ENCODE measurements at places on chromosomes 3 and 15.
A peak's percentile ranks its signal among the peaks of the same experiment; 100 is the strongest.

GRCh38 chr15:79292011-79292410 is 9.5 kb downstream of the ANKRD34C start:
- DNase-seq: no peak

GRCh38 chr3:18648868-18649462 is 223.8 kb upstream of the SATB1 start:
- DNase-seq: no peak

DNA sequence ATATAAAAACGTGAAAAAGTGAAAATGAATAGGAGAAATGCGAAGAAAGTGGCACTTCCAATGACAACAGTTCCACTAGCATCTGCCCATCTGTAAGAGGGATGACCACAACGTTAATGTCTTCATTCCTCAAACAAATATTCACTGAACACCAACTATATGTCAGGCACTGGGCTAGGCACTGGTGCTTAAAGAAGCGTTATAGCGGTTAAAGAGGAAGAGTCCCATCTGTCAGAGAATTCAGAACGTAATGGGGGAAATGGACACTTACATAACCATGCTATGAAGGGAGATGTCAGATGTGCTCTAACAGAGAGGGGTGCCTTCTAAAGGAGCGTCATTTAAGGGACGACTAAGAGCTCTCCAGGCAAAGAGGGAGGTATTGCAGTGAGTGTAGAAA is 8.2 kb downstream of the RUBCN start:
- no peak for DNase-seq

- no peak for DNase-seq
Observed at GRCh38 chr15:38479756-38480155, 25.8 kb downstream of the FAM98B start.

DNA sequence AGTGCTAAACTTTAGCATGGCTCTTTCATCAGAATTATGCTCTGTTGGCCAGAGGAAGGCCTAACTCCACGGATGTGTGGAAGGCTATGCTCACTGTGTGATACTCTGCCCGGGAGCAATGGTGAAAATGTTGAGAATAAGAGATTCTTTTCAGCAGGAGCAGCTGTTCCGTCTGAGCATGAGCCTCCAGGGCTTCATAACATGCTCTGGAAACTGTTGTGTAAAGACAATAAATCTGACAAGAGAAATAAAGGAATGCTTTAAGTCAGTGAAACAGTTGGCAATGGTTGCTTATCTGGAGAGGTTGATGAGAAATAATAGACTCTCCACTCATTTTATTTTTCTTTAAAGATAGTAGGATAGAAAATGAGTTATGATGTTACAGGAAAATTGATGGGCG is 269.8 kb downstream of the DIPK2A start:
- no peak for DNase-seq

DNA sequence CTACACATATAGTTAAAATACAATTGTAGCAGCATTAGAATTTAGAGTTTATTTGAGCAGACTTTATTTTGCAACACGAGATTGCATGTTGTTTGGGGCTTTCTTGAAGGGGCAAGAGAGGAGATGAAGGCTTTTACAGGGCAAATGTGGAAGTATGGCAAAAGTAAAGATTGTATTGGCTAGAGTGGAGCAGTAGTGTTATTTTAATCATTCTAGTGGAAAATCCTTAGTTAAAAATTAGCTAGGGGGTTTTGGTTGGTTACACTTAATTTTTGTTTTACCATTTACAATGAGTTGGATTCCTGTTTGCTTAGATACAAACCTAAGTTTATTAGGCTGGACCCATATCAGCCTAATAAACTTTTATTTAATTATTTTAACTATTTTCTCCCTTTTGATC is 4.6 kb downstream of the OR5H15 start:
- DNase-seq: no peak

DNA sequence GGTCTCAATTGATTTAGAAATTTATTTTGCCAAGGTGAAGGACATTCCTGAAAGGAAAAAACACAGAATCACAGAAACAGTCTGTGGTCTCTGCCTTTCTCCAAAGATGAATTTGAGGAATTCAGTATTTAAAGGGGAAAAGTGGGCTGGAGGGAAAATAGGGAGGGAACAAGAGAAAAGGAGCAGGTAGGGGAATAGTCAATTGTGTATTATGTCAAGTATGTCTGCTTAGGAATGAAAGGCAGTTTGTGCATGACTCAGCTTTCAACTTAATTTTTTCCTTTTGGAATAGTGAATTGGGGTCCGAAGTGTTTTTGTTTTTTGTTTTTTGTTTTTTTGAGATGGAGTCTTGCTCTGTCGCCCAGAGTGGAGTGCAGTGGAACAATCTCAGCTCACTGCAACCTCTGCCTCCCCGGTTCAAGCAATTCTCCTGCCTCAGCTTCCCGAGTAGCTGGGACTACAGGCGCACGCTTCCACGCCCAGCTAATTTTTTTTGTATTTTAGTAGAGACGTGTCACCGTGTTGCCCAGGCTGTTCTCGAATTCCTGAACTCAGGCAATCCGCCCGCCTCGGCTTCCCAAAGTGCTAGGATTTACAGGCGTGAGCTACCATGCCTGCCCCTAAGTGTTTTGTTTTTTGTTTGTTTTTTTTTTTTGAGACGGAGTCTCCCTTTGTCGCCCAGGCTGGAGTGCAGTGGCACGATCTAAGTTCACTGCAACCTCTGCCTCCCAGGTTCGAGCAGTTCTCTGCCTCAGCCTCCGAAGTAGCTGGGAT is 74.1 kb upstream of the MAP4 start:
- DNase-seq: no peak

- DNase-seq: no peak
Observed at GRCh38 chr15:77235566-77235965, 164.7 kb upstream of the TSPAN3 start.

GRCh38 chr3:3685721-3686120 is 113.5 kb upstream of the LRRN1 start:
- no peak for DNase-seq

- peak; percentile 65 for DNase-seq
Observed at GRCh38 chr3:100777271-100777670, 68.0 kb downstream of the TFG start.

DNA sequence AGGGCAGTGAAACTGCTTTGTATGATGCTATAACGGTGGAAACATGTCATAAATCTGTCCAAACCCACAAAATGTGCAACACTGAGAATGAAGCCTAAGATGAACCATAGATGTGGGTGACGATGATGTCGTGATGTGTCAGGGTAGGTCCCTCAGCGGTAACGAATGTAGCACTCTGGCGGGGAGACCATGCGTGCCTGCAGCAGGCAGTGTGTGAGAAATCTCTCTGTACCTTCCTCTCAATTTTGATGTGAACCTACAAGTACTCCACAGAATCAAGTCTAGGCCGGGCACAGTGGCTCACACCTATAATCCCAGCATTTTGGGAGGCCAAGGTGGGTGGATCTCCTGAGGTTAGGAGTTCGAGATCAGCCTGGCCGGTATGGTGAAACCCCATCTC is 268.2 kb upstream of the LYSMD4 start:
- DNase-seq: no peak

- no peak for DNase-seq
Observed at GRCh38 chr15:93135459-93135858, 46.4 kb upstream of the RGMA start.

GRCh38 chr3:60303160-60303559 is 948.1 kb downstream of the FHIT start:
- peak; percentile 75 for DNase-seq

DNA sequence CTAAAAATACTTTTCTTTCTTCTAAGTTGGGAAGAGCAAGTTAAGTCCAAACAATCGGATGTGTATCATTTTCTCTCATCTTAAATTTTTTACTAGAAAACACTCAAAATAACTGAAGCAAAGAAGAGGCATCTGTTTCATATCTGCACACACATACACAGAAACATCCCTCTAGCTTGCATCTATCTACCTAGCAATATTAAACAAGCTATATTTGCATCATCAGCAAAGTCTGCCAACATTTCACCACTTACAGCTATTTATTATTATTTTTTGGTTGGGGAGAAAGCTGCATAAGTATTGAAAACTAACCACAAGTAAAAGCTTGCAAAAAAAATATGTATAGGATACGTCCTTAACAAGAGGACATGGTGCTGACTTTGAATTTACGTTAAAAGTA is 1.9 kb downstream of the GOLIM4 start:
- DNase-seq: no peak

DNA sequence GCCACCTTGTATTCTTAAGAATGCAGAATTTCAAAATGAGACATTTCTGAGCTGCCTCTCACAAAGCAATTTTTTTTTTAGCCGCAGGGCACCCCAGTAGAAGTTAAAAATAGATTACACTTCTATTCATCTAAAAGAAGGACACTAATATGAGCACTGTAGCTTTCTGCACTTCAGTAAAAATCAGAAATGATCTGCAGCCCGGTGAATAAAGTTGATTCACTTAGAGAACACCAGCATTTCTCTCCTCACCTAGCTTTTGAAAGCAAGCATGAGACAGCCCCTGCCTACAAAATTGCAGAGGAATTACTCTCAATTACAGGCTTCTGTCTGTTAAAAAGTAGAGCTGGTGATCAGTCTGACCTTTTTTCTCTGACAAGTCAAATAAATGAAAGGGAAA is 1062.4 kb downstream of the FHIT start:
- DNase-seq: no peak

- DNase-seq: peak; percentile 61
Observed at GRCh38 chr3:25588441-25589103, 76.1 kb downstream of the TOP2B start.

- no peak for DNase-seq
Observed at GRCh38 chr15:96150254-96150653, 180.2 kb upstream of the NR2F2 start.

- no peak for DNase-seq
Observed at GRCh38 chr3:178200316-178200715, 335.9 kb upstream of the KCNMB2 start.

GRCh38 chr3:132352556-132353143 is 35.4 kb downstream of the ACP3 start:
- DNase-seq: peak; percentile 49

DNA sequence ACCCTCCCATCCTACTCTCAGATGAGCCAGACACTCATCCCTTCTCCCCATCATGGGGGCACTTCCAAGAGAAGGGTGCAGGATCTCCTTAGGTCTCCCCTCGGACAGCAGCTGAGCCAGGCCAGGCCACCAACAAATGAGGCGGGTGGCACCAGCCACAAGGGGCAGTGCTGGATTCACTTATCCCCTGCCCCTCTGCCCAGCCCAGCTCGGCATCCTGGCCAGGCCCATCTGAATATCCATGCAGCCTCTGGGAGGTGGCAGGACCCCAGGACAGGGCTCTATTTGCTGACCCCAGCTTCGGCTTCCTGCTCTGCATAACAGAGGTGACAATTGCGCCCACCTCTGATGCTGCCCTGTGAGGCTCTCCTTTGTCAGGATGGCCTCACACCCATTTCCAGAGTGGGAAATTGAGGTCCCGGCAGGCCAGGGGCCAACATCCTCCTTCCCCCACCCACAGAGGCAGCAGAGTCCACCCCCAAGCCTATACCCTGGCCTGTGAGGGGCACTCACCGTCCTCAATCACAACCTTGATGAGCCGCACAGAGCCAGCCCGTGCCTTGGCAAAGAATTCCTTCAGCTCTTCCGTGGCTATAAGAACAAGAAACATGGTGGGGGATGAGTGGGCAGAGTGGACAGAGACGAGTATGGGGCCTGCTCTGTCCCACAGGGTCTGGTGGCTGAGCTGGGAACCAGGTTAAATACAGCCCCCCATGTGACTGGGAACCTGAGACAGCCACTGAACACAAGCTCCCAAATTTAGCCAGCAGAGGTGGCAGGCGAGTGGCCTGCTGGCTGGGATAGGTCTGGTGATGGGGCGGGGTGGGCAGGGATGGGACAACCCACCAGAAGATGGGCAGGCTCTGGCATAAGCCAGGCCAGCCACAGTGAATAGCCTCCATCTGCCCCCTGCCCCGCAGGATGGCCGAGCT is 4.2 kb downstream of the TWF2 start:
- DNase-seq: no peak

- DNase-seq: no peak
Observed at GRCh38 chr15:68679961-68680371, 101.2 kb downstream of the CORO2B start.

- DNase-seq: no peak
Observed at GRCh38 chr3:61663356-61664104, 102.2 kb downstream of the PTPRG start.

DNA sequence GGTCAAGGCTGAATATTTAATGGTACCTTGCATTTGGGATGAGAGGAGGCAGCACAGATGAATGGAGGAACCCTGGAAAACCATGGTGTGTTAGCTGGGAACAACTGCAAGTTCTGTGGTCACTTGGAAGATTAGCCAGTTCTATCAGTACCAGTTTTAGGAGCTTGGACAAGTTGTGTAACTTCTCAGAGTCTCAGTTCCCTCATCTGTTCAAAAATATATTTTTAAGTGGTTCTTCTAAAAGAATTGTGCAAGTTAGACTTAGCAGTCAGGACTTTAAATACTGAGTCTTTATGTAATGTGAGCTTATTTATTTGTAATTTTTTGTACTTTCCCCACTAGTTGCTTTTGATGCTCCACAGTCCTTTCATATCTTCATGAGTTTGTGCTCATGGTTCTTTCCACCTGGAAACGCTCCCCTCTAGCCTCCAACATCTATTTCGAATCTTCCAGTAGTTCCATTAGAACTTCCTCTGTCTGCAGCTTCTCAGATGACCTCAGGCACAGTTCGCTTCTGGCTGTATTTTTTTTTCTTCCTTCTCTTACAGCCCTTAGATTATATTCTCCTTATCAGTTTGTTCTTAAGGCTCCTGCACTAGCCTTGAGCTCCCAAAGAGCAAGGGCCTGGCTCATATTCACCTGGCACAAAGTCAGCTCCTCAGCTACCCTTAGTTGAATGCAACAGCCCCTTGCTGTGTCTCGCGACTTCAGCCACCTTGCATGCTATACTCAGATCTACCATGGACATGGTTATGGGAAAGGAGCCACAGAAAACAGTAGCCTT is 27.1 kb downstream of the ITPR1 start:
- no peak for DNase-seq

- DNase-seq: no peak
Observed at GRCh38 chr3:135766115-135766514, 199.4 kb upstream of the PPP2R3A start.

- peak; percentile 76 for DNase-seq
Observed at GRCh38 chr3:112360561-112360960, 27.6 kb downstream of the CD200 start.

DNA sequence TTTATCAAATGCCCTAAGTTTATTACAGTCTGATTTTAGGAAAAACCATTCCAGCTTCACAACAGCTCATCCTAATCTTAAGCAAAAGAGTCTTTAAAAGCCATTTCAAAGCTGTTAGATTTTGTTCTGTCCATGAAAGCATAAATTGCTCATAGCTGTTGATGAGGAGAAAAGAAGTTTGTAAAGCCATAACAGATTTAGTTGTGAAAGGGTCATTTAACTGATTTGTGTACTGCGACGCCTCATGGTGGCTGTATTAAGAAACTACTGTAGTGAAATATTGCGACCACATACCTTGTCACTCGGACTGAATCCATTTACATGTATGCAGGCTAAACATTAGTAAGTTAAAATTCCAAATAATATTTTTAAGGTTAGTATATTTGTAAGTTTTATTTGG is 20.9 kb downstream of the BBX start:
- no peak for DNase-seq

DNA sequence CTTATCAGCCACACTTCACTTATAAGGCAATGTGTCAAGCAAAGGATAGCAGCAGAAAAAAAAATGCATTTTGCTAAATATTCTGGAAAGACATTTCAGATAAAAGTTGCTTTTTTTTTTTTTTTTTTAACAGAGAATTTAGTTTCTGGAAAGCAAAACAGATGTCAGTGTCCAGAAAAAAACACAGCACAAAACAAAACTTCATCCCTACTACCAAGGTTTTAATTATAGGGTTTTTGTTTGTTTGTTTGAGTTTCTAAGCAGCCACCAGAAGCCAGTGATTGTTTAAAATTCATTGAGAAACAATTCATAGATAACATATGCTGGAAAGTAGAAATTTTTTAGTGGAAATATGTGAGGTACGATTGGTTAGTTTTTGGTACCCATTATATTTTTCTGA is 1202.7 kb downstream of the OTOL1 start:
- no peak for DNase-seq
